ENCODE measurements at places on chromosomes 5 and 9. TPM values are rescaled to one million over a fixed set of nuclear protein-coding genes. Genes with fewer than 3 reads are reported as not detected.

GRCh38 chr5:142208777-142209312, 100.3 kb downstream of the NDFIP1 start:
- H3K36me3 ChIP-seq = no peaks in the 10 kb centered on the region
- DNase-seq = no peak
- no peak overlapping the region for H3K4me3 ChIP-seq
- H3K4me1 ChIP-seq = no peaks in the 10 kb centered on the region

- peak; percentile 25 for DNase-seq
- H3K27me3 ChIP-seq = peaks cover 38% of the 10 kb centered on the region
- H3K4me1 ChIP-seq = peaks cover 13% of the 10 kb centered on the region
- H3K4me3 ChIP-seq = peak overlapping the region; percentile 30
- peak overlapping the region; percentile 21 for H3K27ac ChIP-seq
- H3K36me3 ChIP-seq = no peaks in the 10 kb centered on the region
Measured at GRCh38 chr9:101737705-101738565, 512 bp downstream of the GRIN3A start.

ACTBL2 gene
- not detected for total RNA-seq

- H3K4me3 ChIP-seq = peak overlapping the region; percentile 49
- H3K27ac ChIP-seq = peak overlapping the region; percentile 55
Measured at GRCh38 chr9:137316012-137316981, 14.2 kb upstream of the NRARP start.

DNA sequence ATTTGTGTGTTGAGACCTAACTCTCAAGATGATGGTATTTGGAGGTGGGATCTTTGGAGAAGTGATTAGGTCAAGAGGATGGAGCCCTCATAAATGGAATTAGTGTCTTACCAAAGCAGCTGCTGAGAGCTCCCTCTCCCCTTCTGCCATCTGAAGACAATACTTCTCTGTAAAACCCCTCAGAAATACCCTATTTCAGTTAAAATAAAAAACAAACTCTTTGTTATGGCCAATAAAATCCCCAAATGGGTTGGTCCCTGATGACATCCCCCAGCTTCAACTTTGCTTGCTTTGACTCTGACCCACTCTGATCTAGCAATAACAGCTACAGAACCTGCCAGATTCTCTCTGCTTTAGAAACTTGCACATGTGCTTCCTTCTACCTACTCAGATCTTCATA, 100.9 kb downstream of the SNCAIP start:
- no peaks in the 10 kb centered on the region for H3K36me3 ChIP-seq
- H3K4me1 ChIP-seq = no peaks in the 10 kb centered on the region
- H3K4me3 ChIP-seq = no peak overlapping the region
- no peak for DNase-seq
- H3K27ac ChIP-seq = no peak overlapping the region
- no peaks in the 10 kb centered on the region for H3K27me3 ChIP-seq

DNA sequence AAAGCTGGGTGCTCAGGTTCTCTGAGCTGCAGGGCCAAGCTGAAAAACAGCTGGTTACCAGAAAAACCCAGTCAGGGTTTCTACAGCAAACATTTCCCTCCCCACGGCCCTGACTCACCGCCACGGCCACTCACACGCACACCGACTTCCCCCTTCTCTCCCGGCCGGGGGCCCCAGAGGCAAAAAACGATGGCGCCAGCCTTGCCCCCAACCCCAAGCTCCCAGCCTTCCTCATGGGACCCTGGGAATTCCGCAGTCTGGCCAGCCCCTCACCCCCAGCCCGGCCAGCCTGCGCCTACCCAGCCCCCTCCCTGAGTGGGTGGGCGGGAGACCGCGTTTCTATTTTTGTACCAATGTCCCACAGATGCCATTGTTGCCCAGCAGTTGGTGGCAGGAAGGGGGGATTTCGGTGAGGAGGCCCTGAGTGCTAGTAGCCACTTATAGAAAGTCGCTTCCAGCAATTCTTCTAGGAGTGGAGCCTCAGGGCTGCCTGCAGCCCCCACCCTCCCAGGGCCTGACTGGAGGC, 18.4 kb downstream of the ENG start:
- peaks cover 13% of the 10 kb centered on the region for H3K36me3 ChIP-seq
- H3K4me1 ChIP-seq = peaks cover 77% of the 10 kb centered on the region
- peak; percentile 70 for DNase-seq
- no peaks in the 10 kb centered on the region for H3K27me3 ChIP-seq
- peak overlapping the region; percentile 95 for H3K27ac ChIP-seq
- no peak overlapping the region for H3K4me3 ChIP-seq

GRCh38 chr9:93085676-93086075, 10.3 kb upstream of the CARD19 start:
- H3K4me1 ChIP-seq = no peaks in the 10 kb centered on the region
- H3K4me3 ChIP-seq = no peak overlapping the region
- H3K27me3 ChIP-seq = no peaks in the 10 kb centered on the region

- no peaks in the 10 kb centered on the region for H3K27me3 ChIP-seq
- no peak for DNase-seq
- H3K4me1 ChIP-seq = no peaks in the 10 kb centered on the region
- no peak overlapping the region for H3K27ac ChIP-seq
Measured at GRCh38 chr5:34059977-34060376, 17.0 kb upstream of the C1QTNF3 start.

GRCh38 chr5:86640998-86641397, 23.3 kb downstream of the COX7C start:
- no peak for DNase-seq
- H3K36me3 ChIP-seq = no peaks in the 10 kb centered on the region
- no peak overlapping the region for H3K27ac ChIP-seq
- H3K27me3 ChIP-seq = no peaks in the 10 kb centered on the region
- H3K4me3 ChIP-seq = no peak overlapping the region

GRCh38 chr9:120117081-120117480, 462.9 kb downstream of the CDK5RAP2 start:
- no peaks in the 10 kb centered on the region for H3K27me3 ChIP-seq
- H3K4me3 ChIP-seq = no peak overlapping the region
- H3K27ac ChIP-seq = no peak overlapping the region
- no peaks in the 10 kb centered on the region for H3K36me3 ChIP-seq
- H3K4me1 ChIP-seq = no peaks in the 10 kb centered on the region

KDM3B gene
- total RNA-seq = 55.1 TPM

All from heart left ventricle (tissue), 16 donors.